Progenitor cell of endocrine pancreas (in vitro differentiated cells): ENCODE measurements at places on chromosomes 3 and 15.
A peak's percentile ranks its signal among the peaks of the same experiment; 100 is the strongest.

- no peak for DNase-seq
Measured at GRCh38 chr15:100856867-100857266, 22.8 kb upstream of the ALDH1A3 start.

DNA sequence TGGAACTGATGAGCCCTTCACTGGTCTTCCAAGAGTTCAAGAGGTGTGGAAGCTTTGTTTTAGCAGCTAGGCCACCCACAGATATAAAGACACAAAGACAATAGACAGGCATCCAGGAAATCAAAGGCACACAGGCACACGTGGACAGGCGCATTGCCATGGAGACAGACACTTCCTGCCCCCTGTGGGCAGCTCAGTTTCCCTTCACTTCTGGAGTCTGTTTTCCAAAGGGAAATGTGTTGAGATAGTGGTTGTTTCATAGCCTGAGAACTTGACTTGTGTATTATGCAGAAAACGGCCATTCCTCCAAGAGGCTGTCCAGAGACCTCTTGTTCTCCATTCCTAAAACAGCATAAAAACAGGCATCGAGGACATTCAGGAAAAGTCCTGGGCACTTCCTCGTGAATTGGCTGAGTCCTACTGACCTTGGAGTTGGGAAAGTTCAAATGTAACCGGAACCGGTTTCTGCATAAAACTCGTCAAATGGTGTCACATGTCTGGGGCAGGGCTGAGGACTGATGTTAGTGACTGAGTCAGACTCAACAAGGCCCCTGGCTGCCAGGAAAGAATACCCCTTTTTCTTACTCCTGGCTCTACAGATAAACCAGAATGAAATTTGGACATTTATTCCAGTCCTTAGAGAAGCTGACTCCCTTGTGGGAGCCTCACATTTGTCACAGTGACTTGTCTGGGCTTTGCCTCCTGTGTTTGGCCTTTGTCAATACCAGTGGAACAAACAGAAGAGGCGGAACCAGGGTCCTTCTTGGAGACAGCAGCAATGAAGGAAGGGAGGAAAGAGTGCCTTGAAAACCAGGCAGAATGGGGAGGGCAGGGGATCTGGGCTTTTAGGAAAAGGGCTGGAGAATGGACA lies 1.3 kb downstream of the ALPK3 start:
- DNase-seq, result no peak

DNA sequence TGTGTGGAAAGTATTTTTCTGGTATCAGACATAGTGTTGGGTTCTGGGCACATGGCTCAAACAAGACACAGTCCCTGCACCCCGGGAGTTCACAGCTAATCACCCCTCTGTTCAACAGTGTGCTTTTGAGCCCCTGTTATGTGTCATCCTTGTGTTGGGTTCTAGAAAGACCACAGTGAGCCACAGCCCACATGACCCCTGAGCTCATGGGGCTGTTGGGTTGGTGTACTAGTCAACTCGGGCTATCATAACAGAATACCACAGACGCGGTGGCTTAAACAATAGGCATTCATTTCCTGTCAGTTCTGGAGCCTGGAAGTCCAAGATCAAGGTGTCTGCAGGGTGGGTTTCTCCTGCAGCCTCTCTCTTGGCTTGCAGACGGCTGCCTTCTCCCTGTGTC lies 100.0 kb downstream of the DNAJB8 start:
- DNase-seq, result no peak

DNA sequence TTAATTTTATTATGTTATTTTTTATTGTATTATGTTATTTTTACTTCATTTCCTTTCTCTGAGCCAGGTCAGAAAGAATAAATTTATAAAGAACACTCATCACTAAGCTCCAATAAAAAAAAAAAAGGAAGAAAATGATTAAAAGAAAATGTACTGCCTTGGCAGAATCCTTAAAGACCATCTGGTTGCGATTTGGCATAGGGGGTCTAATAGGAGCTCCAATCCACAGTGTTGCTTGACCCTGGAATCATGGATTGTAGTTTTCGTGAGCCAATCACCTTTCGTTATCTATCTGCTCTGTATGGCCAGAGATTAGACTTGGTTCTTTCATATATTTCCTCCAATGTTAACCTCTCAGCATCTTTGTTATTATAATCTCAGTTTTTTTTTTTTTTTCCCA lies 421.8 kb upstream of the MCTP2 start:
- DNase-seq, result no peak

- DNase-seq, result no peak
Measured at GRCh38 chr3:139414608-139415224, 25.3 kb upstream of the COPB2 start.

GRCh38 chr15:41862515-41863116 lies 24.0 kb downstream of the PLA2G4B start:
- DNase-seq, result no peak

GRCh38 chr3:190038050-190038933 lies 82.4 kb downstream of the P3H2 start:
- no peak for DNase-seq

- peak; percentile 30 for DNase-seq
Measured at GRCh38 chr3:57756528-57757401, 656 bp downstream of the SLMAP start.

DNA sequence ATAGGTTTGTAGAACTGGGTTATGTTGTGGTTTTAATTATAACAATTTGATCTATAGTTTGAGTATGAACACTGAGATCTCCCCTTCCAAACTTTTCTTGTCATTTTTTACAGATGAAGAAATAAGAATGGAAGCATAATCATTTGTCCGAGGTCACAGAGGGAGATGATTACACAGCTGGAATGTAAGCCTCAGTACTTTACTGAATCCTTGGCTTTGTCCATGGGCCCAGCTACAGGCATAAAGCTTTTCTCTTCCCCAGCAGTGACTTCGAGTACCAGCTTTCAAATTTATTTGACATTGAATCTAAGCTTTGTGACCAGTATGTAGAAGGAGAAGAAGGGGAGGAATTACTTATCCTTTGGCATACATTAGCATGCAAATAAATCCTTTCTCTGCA lies 80.9 kb upstream of the DCBLD2 start:
- DNase-seq, result no peak

GRCh38 chr3:94779699-94780098 lies 716.8 kb downstream of the NSUN3 start:
- no peak for DNase-seq

GRCh38 chr15:33547876-33548275 lies 237.1 kb downstream of the RYR3 start:
- peak; percentile 79 for DNase-seq

- no peak for DNase-seq
Measured at GRCh38 chr15:100926971-100927756, 8.0 kb downstream of the LRRK1 start.

DNA sequence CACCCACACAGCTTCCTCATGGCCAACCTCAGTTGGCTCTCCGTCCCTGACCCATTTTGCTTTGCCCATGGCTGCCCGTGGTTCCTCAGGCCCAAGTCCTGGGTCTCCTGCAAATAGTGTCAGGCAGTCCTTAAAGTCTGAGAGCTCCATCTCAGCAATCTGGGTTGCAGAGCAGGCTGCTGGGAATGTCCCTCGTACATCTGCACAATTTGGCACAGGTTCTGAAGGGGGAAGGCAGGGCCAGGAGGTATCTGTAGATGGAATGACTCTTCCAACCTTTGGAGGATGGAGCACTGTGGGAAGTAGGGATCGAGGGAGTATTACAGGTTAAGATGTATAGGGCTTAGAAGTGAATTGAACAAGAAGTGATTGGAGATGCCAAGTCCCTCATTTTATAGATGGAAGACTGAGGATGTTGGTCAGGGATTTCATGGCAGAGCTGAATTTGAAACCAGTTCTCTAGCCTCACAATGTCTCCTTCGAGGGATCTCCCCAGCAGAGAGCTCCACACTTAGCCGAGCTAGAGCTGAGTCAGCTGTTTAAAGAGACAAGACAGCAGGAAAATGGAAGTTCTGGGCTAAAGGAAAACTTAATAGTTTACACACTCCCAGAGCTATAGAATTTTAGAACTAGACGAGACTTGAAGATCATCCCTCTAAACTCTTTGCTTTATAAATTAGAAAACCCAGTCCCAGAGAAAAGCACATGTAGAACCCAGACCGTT lies 9.2 kb downstream of the CKMT1A start:
- no peak for DNase-seq
